Stimulated activated CD4-positive, alpha-beta T cell treated with anti-CD3 and anti-CD28 coated beads, Interleukin-12 subunit alpha, Interleukin-12 subunit beta, amount 100 ng/mL, for 4 hours (primary cell): ENCODE measurements at places on chromosomes 11 and 22.

DNA sequence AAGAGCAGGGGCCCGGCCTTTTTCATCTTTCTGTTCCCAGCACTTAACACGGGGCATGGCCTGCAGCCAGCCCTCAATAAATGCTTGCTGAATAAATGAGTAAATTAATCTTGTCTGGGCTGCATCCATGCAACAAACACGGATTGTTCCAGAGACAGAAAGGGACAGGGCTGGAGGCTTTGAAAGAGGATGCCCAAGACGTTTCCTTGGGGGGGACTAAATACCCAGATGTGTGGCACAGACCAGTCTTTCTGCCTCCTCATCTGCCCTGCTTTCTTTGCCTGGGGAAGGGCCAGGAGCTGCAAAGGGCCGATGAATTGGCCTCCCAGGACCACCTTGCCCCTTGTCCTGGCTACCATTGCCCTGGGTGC lies 40.4 kb downstream of the SHISAL1 start:
- DNase-seq: no peak

- no peak for DNase-seq
Observed at GRCh38 chr11:78214331-78215194, 25.8 kb downstream of the USP35 start.

DNA sequence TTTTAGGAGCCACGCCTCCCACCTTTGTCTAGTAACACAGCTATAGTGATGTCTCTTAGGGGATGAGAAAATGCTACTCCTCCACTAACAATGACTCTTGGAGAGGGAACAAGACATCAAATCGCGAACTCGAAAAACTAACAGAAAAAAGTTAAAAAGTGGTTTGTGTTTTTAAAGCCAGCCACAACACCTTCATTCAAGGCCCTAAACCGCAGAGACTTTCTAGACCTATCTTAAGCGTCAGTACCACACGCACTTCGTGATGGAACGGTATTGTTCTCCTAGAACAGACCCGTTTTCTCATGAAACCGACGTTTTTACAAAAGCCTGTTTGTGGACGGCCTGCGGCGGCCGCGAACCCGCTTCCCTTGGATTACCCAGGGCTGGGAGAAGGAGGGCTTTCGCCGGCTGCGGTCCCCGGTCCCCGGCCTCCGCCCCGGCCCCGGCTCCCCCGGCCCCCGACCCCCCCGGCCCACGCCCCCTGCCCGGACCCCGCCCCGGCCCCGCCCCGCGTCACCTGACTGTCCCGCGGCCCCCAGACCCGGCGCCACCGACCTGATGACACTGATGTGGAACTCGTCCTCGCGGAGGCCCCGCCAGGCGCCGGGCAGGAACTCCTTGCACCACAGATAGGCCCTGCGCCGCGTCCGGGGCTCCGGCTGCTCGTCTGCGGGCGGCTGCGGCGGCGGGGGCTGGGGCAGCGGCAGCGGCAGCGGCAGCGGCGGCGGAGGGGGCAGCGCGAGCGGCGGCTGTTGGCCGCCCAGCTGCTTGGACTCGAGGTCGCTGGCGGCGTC lies 718 bp downstream of the CHKA start:
- peak; percentile 38 for DNase-seq

DNA sequence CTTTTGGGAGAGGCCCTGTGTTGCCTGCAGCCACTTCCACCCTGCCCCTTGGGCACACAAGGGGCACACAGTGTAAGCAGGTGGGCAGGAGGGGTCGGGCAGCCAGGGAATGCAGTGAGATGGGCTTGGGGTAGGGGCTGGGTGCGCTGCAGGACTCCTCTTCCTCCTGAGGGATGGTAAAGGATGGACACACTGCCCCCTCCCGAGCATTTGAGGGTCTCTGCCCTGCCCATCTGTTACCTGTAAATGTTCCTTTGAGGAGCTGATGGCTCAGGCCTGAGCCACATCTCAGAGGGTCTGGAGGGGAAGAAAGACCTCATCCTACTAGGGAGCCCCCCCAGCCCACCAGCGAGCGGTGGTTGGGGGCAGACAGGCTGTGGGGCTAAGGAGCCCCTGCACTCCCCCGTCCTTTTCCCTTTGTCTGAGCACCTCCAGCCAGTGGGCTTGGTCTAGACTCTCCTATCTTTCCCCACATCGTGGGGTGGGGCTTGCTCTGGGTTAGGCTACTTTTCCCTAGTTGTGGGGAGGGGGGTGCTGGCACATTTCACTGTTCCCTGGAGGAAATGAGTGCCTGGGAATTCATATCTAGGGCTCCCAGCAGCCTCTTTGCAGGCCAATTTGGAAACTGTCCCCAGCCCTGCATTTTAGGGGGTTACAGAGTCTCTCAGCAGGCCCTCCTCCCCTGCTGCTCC lies 1.7 kb upstream of the TSSC4 start:
- DNase-seq: no peak

DNA sequence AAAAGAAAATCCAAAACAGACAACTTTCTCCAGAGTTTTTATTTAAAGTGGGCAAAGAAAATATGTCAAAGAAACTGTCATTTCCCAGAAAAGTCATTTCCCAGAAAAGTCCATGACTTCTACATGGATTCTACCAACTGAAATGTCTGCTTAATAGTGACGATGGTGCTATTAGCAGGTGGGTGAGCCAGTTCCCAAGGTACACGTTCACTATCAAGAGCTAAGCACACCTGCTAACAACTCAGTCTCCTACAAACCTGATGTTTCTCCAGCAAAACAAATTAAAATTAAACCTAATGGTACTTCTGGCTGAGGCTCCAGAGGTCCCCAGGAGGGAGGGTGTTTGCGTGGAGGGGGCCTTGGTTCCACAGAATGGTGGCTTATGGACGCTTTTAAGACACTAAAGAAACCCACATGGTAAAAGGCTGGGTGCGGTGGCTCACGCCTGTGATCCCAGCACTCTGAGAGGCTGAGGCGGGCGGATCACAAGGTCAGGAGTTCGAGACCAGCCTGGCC lies 26.8 kb downstream of the POU2AF1 start:
- DNase-seq: no peak

DNA sequence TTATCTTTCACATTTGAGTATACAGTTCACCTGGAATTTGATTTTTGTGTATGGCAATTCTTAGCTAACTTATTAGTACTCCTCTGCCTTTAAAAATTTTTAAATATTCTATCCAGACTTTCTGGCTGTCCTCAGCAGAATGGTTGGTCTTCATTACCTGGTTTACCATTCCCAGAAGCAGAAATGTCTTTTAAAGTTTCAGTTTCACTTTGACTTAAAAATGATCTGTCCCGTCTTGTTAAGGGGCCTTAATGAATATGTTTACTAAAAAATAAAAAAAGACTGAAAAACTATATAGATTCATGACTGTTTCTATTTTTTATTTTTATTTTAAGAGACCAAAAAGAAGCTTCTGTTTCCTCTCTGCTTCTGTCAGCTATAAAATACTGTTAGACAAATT lies 70.5 kb upstream of the TNRC6B start:
- DNase-seq: no peak

- peak; percentile 64 for DNase-seq
Observed at GRCh38 chr11:3091846-3092602, 34.8 kb upstream of the CARS1 start.

GRCh38 chr11:88398791-88399570 lies 61.4 kb upstream of the CTSC start:
- no peak for DNase-seq

GRCh38 chr11:105227363-105227762 lies 87.8 kb upstream of the CARD18 start:
- no peak for DNase-seq

DNA sequence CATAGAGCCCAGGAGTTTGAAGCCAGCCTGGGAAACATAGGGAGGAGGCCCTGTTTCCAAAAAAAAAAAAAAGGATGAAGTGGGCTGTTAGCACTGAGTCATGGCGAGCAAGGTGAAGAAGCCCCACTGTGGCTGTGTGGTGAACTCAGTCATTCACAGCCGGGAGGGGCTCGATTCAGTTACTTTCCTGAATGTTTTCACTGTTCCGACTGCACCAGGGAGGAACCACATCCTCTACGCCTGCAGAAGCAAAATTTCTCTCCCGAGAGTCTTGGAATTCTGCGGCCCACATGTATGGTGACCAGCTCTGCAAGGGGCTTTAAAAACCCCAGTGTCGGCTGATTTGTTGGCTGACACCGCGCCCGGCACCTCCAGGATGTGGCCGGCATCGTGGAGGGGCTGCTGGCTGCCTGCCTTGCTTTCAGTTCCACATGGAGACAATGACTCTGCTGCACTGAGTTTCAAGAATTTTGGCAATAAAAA lies 27.8 kb upstream of the GRAMD4 start:
- DNase-seq: peak; percentile 34

DNA sequence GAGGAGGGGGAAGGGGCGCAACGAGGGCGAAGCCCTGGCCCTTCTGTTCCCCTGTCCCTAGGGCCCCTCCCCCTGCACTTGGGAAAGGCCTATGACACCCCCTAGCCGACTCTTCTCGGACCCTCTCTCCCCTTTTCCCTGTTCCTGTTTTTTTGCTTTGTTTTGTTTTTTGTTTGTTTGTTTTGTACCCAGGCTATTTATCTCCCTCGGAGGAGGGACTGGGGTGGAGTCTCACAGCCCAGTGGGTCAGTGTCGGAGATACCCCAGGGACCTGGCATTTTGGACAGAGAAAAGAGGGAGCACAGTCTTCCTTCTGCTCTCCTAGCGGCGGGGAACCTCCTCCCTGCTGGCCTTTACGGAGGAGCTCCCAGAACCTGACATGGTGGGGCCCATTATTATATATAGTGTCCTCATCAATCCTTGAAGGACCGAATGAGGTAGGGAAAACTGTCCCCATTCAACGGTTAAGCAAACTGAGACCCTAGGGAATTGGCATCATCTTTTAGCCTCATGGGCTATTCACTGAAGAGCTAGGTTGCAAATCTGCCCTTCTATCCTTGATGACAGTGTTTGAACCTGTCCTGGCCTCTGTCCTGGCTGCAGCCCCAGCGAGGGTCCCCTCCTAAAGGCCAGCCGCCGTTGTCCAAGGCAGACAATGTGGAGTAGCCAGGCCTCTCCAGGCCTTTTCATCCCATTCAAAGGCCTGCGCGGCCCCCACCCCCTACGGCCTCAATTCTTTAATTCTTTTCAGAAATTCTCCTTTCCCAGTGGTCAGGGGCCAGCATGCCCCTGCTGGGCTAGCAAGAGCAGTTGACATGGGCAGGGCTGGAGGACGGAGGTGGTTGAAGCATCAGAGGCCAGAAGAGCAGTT lies 911 bp downstream of the EMID1 start:
- DNase-seq: no peak

GRCh38 chr11:130947058-130947457 lies 30.8 kb upstream of the SNX19 start:
- DNase-seq: no peak

DNA sequence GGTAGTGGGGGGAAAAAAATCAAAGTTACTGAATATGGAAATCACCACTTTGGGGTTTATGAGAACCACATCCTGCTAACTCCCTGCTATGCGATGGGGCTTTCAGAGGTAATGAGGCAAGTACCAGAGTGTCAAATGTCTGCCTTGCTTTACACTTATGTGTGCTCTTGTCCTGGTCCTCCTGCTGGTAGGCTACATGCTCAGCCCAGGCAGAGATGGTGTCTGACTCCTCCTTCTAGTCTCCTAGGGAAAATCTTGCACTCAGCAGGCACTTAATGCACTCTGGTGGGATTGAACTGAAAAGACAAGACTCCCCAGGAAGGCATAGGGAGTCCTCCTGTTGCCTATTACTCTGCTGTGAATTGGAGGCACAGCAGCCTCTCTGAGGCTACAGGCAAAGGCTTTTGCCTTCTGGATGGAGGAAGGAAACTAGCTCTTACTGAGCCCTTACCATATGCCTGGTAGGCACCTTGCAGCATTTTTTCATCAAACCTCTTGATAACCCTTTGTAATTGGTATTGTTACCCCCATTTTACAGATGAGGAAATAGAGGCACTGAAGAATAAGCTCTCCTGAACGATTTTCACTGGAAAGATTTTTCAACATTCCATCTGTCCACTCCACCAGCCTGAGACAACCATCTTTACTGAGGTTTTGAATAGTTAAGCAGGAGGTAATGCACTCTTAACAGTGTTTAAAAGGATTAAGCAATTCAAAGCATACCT lies 132.1 kb upstream of the PAX6 start:
- no peak for DNase-seq

- DNase-seq: no peak
Observed at GRCh38 chr11:102177974-102178631, 67.9 kb downstream of the YAP1 start.

DNA sequence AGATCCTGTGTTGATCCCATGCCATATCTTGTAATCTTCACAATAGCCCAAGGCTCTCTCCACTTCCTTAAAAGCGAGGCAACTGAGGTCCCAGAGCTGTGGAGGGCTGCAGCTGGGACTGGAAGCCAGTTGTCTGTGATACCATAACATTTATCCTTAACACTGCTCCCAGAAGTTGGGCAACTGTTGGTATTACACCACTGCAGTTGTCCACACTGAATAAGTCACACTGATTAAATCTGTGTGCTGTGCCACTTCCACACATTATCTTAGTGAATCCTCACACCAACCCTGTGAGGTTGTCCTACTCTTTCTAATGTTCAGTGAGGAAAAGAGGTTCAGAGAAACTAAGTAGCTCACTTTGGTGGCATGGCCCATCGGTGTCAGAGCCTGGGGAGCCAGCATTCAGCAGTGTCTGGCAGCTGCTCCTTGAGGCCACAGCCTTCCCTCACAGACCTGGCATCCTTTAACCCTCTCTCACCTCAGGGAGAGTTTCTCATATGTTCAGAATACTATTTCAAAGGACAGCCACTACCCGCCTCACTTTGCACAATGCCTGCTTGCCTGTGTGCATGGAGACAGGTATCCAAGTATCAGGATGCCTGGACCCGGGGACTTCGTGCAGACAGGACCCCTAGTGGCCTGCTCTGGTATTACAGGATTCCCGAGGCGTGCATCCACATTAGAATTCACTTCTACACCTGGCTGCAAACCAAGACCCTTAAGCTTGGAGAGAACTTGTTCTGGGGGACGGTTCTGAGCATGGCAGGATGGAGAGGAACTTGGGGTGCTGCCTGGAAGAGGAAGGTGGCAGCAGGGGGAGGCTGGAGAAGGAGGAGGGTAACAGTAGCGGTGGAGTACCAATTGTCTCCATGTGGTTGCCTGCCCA lies 221.9 kb upstream of the TBCEL start:
- peak; percentile 44 for DNase-seq

DNA sequence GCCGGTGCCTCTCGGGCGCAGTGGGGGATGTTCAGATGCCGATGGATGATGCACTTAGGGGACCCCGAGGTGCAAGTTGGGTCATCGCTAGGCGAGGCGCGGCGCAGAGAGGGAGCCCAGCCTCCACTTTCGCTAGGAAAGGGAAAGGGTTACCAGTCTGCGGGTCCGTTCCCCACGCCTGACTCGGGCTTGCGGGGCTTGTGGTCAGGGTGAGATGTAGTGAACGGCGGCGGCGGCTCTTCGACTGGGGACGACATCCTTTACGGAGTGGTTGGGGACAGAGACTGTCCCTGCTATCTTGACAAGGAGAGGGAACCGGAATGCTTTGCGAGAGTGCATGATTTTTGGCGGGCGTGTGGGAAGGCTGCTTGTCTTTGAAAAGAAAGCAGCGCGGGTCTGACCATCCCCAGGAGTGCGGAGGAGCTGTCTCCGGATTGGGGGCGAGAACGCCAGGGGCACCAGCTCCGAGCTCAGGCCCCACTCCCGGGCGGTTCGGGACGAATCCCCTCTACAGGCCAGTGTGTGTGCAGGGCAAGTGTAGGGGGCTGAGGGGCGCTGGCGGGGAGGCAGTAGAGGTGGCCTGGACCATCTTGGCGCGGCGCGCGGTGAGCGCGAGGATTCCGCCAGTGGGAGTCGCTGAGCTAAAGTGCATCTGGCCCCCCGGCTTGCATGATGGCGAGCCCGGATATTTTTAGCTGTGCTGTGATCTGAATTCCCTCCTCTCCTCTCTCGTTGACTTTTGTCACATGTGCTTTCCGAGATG lies 1.1 kb downstream of the FAT3 start:
- DNase-seq: no peak
